Natural killer cell treated with Interleukin-12 subunit alpha and Interleukin-12 subunit beta and Interleukin-15 and Interleukin-18, amount 100 ng/mL, for 72 hours (primary cell): ENCODE measurements at places on chromosomes 12 and 14. TPM values are rescaled to one million over a fixed set of nuclear protein-coding genes. Genes with fewer than 3 reads are reported as not detected.

DNA sequence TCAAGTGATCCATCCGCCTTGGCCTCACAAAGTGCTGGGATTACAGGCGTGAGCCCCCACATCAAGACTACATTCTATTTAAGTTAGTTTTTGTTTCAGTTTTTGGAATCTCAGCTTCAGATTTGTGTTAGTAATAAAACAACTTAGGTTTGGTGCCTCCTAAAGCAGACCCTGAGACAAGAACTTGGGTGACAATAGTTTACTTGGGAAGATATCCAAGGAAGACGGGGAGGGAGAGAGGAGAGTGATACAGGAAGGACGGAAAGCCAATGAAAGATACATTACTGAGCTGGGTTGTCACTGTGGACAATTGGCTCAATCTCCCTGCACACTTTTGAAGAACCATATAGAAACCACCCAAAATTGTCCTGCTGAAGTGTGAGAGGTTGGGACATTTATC, 22.6 kb upstream of the PTGR2 start:
- DNase-seq = no peak

KRT79 gene
- not detected for total RNA-seq

PRB3 gene
- not detected for total RNA-seq

DNA sequence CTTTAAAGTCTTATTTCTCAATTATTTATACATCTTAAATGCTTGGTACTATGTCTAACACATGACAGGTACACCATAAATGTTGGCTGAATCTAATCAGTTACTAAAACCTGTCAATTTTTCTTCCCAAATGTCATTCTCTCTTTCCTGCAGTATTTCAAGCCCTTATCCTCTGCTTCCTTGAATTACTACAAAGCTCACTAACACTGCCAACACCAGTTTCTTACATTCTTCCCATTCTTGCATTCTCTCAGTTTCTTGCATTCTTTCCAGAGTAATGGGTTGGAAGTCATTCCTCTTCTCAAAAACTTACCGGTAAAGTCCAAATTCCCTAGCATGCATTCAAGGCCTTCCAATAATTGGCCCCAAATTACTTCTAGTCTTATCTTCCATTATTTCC, 9.6 kb upstream of the SMARCC2 start:
- no peak for DNase-seq

FAM90A1 gene
- 0.36 TPM for total RNA-seq

DNA sequence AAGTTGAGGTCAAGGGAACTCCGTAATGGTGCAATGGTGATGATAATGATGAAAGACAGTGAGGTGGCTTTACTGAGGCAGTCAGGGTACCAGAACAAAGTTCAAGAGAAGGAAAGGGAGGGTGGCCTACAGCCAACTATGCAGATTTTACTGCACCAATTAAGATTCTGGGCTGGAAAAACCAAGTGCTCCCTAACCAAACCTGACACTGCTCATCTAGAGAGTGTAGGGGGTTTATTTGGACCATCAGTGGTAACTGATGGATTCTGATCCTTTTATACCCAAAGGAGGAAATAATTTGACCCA, 387 bp downstream of the LRRC9 start:
- DNase-seq = no peak

GRCh38 chr14:77305696-77306095, 15.0 kb downstream of the POMT2 start:
- DNase-seq = no peak

TULP3 gene
- total RNA-seq = 10.7 TPM

ANKS1B gene
- not detected for total RNA-seq

GRCh38 chr12:70648831-70649230, 11.6 kb upstream of the PTPRB start:
- no peak for DNase-seq

- no peak for DNase-seq
These were observed 57.3 kb downstream of the CACNA1C start for GRCh38 chr12:2110127-2110526.

CLEC4D gene
- not detected for total RNA-seq

DNA sequence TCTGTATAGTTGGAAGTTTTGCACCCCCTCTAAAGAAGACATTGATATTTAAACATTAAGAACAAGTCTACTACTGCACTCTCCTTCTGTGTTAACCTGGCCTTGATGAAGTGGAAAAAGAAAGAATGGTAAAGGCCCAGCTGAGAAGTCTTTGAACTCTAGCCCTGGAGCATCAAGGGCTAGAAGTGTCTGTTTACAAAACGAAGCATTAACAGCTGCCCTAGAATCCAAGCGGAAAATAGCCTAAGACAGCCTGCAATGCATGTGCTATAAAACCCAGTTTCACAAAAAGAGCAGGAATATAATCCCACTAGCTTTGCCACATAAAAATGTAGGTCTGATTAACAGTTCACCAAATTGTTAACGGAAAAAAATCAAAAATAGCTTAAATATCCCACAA, 60.5 kb downstream of the NUMB start:
- DNase-seq = no peak

CEBPE gene
- not detected for total RNA-seq

DNA sequence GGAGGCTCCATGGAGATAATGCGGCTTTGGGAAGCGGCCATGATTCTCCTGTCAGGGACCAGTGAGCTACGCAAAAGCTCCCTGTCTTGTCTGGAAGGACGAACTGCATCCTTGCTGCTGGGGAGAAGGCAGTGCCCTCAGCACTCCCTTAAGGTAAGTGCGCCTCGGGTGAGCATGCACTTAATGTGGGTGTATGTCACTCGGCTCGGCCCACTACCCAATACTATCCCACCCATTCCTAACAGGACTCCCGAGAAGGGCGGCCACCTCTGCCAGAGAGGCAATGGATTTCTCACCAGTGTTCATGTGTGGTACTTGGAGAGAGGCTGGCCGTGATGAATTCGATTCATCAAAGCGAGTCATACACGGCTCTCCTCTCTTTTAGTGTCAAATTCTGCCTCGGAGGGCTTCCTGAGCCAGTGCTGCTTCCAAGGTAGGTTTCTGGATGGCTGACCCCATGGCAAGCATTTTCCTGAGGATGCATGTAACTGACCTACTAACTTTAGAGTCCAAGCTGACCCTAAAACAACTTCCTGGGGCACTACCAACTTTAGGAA, 151.7 kb upstream of the RTL1 start:
- DNase-seq = no peak

GRCh38 chr14:75443203-75443969, 15.6 kb downstream of the JDP2 start:
- no peak for DNase-seq

DNA sequence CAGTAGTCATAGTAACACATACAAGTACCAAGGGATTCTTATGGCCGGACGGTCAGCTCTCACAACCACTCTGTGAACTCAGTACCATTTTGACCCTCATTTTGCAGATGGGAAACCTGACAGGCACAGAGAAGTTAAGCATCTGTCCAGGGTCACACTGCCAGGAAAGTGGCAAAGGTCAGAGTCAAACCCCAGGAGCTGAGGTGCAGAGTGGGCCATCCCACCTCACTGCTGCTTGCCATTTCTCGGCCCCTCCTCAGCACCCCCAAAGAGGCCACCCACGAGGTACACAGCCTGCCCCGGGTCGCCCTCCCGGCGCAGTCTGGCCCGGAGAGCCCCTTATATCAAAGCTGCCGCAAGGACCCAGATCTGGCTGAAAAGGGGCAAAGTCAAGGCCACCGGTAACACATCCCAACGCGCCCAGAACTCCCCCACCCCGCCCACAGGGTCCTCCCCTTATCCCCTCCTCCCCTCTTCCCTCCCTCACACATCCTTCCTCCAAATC, 1.7 kb downstream of the NCOR2 start:
- DNase-seq = no peak

NFATC4 gene
- total RNA-seq = not detected

VWF gene
- not detected for total RNA-seq

DNA sequence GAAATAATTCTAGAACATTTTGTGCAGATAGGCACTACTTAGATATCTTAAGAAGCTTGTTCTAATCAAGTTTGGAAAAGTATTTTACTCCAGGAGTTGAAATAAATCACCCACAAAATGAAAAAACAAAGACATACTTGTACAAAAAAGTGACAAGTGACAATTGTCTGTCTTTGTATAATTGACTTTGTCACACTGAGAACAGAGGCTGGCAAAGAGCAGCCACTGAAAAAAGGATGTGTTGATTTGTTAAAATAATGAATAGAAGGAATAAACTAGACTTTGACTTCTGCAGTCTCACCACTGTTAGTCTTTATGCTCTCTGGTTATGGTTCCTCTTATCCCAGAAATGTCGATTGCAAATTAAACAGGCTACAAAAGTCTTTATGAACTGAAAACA, 77.6 kb downstream of the PTPRR start:
- no peak for DNase-seq

PAN2 gene
- total RNA-seq = 22.8 TPM

DNA sequence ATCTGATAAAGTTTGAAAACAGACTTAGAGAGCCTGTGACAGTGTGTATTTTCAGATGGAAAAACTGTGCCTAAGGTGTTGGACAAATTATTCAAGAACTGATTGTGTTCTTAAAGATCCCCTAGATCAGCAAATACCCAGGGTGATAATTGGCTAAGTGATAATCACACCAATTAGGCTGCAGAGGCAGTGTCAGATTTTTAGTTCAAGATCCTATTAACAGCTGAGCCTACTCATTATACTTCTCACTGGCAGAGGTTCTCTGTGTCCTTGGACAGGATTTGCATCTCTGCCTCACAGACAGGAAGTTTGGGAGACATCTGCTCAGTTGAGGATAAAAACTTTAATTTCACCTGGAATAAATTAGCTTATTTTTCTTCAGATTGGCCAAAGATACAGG, 4.3 kb upstream of the FGD4 start:
- no peak for DNase-seq

DNA sequence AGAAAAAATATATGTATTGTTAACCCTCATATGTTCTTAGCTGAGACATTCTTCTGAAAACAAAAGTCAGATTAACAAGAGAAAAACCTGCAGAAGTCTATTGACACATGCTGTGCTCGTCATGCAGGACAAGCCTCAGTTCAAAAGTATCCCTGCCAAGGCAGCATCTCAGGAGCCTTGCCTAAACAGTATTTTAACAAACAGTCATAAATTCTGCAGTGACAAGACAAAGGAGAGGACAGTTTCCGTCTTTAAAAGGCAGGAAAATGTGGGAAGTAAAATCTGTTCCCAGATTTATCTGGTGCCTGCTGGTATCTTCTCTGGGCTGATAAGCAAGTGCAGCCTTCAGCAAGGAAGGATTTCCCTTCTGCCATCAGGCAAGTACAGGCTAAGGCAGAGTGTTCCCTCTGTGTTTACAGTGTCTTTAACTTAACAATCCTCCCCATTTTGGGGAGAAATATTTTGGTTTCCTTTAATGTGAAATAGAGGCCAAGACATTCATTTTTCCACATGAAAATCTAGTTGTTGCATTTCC, 480.2 kb upstream of the CCDC196 start:
- DNase-seq = no peak

DNA sequence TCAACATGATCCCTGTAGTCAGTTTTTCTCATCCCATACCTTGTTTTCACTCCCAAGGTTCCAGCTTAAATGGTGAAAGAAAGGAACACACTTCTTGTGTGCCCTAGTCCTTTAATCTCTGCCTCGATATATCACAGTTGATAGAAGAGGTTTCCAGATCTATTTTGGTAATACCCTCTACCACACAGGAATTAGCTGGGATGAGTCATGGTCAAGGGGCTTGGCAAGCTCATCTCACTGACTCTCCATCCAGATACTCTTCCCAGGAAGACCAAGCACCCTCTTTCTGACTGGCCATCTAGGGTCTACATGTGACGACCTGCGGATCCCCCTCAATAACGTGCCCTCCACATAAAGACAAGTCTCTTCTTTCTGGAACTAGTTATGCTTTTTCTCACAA, 277.9 kb downstream of the ITPR2 start:
- no peak for DNase-seq
